Stimulated activated CD4-positive, alpha-beta T cell treated with anti-CD3 and anti-CD28 coated beads, Interleukin-1b, Interleukin-23, amount 100 ng/mL, for 1 hour (primary cell): ENCODE measurements at places on chromosomes 3 and 15.

DNA sequence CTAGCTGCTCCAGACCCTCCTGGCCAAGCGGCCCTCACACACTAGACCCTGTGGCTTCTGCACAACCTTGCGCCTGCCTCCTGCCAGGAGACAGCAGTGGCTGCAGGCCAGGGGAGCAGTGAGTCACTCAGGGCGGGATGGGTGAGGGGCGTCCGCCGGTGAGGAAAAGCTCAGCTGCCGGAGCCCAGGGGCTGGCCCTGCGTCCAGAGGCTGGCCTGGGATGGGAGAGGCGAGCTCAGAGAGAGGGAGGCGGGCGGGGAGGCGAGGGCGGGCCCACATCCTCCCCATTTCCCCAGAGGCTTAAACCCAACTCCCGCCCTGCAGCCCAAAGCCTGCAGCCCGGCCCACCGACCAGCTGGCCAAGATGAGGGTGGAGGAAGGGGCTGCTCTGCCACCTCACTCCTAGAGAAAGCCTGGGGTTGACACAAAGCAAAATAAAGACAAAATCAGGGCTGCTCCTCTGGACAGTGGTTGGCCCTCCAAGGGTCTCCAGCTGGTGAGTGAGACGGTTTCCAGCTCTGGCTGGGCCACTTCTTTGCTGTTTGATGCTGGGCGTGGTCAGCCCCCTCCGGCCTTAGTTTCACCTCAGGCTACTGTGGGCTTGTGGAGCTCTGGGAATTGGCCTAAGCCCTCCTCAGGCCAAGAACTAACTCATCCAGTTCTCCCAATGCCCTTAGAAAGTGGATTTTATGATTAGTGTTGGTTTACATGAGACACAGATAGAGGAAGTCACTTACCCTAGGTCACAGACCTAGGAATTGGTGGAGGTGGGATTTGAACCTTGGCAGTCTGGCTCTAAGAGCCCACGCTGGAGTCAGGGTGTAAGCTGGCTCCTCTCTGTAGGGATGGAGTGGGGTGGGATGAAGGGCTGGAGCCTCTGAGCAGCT, 50.6 kb downstream of the IQSEC1 start:
- DNase-seq = no peak

- no peak for DNase-seq
Observed at GRCh38 chr3:186308549-186308948, 53.5 kb downstream of the DGKG start.

- DNase-seq = no peak
Observed at GRCh38 chr15:59764775-59765174, 75.7 kb upstream of the BNIP2 start.

DNA sequence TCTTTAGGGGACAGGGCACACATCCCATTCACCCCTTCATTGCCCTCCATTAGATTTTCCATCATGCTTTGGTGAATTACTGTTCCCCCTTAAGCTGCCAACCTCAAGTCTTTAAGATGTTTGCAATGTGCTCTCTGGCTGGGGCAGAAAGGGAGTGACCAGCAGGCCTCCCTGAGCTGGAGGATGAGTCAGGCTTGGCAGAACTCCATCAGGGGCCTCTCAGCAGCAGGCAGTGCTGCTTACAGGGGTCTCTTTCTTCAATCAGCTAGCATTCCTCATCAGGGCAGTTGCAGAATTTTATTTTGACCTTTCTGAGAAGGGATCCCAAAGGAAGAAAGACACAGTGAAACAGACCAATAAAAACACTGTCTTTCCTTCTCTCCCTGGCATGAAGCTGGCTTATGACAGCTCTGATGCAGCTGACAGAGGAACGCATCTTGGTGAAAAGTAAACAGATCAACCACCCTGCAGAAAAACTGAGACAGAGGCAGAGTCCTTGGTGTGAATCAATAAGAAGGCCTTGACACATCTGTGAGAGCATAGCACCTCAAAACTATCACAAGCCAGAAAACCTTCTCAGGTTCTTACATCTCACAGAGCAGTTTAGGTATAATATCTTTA, 88.7 kb upstream of the MRPL3 start:
- no peak for DNase-seq

- DNase-seq = no peak
Observed at GRCh38 chr3:129065016-129065719, 4.6 kb downstream of the GP9 start.

DNA sequence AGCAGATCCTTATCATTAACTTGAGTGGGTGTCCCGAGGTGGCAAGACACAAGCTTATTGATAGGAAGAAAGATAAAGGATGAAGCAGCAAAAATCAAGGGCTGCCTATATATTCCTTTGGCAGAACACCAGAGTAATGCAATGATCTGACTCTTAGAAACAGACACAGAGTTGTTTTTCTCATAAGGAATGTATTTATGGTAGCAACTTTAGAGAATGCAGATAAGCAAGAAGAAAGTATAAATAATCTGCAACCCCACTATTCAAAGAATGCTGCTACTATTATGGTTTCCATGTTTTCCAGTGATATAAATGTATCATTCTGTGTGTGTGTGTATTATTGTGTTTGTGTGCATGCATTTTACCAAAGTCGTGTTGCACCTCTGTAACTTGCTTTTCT, 208.3 kb downstream of the THSD4 start:
- DNase-seq = no peak

DNA sequence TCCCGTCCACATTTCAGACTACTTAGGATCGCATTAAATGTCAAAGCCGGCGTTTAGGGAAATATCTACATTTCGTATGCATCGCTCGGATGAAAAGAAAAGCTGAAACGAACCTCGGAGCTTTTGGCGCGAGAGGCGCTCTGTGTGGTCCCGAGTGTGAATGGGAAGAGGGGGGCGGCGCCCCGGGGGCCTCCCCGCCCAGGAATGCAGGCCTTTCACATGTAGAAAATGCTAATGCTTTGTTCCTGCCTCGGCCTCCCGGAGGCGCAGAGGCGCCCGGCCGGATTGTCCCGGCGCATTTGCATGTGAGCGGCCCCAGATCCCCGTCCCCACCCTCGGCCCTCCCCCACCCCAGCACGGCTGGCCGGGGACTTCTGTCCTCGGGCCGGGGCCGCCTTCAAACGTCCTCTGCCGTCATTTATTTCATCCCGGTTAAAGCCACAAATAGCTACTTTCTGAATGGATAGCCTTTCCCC, 37.0 kb upstream of the TRIM71 start:
- no peak for DNase-seq

DNA sequence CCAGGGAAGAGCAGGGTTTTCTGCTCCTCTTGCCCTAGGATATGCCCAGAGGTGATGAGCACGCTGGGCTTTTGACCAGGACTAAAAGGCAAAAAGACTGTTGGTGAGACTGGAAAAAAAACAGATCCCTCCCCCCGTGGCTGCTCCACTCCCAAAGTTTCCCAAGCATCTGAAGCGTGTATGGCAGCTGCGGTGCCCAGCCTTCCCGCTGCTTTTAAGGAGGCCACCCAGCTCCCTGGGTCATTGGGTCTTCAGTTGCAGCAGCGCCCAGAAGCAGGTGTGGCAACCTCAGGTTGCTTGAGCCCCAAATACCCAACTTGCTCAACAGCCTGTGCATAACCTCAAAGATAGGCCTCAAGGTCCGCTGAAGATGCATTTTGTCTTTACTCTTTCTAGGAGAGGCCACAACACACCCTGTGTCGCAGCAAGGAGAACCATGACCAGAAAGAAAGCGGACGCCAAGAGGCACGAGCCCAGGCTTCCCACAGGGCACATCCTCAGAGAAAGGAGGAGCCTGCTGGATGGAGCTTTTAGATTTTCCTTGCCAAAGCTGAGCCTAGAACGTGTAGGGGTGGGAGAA, 2.0 kb downstream of the SRGAP3 start:
- no peak for DNase-seq

DNA sequence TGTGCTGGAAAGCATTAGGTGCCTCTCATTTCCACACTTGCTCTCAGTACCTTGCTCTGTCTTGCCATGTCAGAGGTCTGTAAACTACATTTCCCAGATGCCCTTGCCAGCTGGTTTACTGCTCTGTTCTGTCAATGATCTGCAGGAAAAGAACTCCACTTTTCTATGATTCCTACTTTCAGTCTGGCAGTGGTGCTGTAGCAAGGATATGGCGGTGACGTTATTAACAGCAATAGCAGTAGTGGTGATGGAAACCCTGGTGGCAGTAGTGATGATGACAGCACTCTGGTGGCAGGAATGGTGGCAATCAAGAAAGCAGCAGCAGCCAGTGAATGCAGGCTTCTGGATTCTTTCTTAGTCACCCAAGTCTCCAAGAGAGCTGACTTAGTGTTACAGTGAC, 665.2 kb downstream of the DIPK2A start:
- no peak for DNase-seq

DNA sequence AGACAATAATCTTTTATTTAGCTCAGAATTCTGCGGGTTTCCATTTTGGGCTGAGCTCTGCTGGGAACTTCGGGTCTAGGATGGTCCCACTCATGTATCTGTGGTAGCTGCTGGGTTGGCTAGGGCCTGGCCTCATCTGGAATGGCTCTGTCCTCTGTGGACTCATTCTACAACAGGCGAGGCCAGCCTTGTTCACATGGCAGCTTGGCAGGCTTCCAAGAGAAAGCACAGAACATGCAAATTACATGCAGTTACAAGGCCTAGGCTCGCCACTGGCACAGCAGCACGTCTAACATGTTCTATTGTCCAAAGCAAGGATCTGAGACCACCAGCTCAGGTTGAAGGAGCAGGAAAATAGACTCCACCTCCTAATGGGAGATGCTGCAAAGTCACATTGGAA, 431.4 kb downstream of the PDCD6IP start:
- no peak for DNase-seq

GRCh38 chr3:135915206-135915605, 50.3 kb upstream of the PPP2R3A start:
- DNase-seq = no peak

GRCh38 chr3:157092230-157092629, 67.7 kb downstream of the CCNL1 start:
- DNase-seq = no peak

DNA sequence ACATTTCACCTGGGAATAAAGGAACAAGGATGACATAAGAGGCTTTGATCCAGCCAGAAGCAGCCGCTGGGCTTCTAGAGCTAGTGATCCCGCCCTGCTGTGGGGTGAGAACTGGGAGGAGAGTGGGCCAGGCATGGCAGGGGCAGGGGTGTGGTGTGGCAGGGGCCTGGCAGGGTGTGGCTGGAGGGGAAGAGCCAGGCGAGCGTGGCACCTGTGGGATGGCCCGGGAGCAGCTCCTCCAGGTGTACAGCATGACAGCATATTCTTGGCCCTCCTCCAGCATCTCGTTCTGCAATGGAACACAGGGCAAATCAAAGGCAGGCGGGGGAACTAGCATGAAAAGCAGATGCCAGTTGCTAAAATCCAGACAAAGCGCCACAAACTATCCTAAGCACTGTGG, 35.5 kb downstream of the CYFIP1 start:
- DNase-seq = no peak

GRCh38 chr3:11548721-11549131, 95.0 kb downstream of the VGLL4 start:
- no peak for DNase-seq

DNA sequence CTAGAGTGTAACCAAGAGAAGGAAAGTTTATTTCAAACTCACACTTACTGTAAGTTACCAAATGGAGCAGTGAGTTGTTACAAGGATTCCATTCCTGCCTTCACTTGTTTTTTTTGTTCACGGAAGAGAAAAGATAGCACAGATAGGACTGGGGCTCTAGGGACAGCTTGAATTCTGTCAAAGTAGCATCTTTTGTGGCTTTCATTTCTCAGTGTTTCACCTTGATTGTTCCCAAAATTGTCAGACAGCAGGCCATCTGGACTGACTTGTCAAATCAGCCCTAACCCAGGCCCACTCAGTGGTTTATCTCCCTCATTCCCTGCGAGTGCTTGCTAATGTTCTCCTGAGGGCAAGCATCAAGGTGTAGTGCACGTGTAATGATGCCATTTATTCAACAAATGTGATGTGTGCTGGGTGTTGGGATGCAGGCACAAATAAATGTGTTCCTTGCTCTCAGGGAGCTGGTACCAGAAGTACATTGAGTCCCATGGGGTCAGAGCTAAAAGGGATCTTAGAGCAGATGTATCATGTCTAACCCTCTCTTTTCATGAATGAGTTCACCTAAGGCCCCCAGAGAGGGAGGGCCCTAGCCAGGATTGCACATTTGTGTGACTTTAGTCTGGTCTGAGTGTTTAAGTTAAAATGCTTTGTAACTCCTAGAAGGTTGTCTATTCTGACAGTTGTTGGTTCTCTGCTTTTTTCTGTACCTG, 49.1 kb downstream of the PDHB start:
- no peak for DNase-seq

- DNase-seq = no peak
Observed at GRCh38 chr15:85825719-85826118, 31.0 kb upstream of the KLHL25 start.

DNA sequence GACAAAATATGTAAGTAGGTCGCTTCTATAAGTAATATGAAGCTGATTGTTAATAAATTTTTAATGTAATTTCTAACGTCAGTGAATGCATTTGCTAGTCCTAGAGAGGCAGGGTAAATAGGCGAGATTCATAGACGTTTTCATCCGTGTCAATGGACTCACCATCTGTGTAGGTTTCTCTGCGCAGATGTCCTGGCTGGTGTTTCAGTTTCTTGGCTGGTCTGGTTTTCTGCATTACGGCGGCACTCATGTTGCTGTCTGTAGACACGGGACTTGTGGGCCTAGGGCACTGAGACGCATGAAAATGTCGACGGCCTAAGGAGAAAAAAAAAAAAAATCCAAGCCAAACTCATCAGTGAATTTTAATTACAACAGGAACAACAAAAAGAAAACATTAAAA, 1153.3 kb downstream of the ROBO1 start:
- DNase-seq = no peak

DNA sequence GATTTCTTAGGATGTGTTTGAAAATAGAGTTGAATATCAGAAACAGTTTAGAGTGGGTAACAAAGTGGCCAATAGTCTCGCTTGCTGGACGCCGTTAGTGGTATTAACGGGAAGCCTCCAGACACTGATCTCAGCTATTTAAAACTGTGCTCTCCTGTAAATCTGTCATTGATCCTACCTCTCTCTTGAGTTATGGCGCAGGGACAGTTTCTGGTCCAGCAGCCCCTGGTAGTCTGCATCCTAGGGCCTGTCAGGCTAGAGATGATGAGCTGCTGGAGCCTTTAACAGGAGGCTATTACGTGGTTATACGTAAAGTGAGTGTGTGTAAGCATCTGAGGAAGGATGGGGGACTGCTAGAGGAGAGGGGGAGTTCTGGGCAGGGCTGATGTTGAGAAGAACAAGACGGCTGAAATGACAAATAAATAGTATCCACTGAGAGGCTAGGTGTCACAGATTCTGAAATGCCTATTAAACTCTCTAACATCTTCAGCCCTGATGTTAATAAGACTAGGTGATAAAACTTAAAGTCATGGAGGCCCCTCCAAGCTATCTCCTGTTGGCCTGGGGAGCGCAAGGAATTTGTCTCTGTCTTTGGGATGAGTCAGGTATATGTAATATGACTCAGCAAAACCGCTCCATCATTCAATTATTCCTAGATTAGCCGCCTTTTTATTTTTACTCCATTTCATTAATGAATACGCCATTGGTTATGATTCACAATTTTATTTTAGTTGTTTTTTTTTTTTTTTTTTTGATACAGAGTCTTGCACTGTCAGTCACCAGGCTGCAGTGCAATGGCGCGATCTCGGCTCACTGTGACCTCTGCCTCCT, 155.7 kb downstream of the GREM1 start:
- no peak for DNase-seq

DNA sequence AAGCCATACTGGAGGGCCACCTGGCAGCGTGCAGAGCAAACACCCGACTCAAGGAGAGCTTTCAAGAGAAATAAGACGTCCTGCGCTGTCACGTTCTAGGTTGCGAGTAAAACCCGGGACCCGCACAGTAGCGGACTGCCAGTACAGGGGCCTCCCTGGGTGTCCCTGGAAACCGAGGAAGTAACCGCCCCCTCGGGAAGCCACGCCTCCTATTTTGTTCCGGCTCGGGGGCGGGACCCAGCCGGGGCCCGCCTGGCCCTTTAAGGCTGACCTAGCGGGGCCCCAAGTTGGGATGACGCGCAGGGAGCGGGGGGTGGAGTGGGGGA, 218 bp upstream of the MAPKAPK3 start:
- DNase-seq = peak; percentile 85
